NCI-H526 (cell line): ENCODE measurements at places on chromosomes 3 and 15.
A peak's percentile ranks its signal among the peaks of the same experiment; 100 is the strongest.

DNA sequence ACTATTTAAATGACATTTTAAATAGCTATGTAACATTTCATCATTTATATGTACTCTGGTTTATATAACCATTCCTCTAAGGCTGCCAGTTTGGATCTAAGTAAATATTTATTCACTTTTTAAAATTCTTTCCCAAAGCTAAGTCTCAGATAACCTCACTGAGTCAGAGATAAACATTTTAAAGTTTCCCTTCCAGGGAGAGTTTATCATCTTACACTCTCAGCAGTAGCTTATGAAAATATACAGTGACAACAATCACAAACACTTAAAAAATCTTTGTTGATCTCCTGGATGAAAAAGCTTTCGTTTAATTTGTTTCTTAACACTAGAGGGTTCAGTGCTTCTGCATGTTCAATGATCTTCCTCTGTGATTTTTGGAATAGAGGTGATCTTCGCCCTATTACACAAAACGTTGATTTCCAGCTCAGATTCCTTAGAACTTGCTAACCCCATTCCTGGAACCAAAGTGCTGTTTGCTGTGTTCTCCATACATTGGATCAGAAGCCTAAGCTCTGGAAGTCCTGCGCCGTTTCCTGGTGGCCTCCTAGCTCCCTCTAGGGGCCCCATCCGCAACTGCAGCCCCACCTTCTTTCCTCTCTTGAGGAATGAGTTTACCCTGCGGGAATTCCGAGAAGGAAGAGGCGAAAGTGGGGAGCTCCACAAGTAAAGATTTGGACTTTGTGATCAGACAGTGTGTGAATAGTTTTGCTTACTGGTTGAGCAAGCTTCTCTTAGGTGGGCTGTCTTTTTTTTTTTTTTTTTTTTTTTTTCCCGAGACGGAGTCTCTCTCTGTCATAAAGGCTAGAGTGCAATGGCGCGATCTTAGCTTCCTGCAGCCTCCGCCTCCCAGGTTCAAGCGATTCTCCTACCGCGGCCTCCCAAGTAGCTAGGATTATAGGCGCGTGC, 29.3 kb upstream of the SACM1L start:
- peak; percentile 52 for DNase-seq

- DNase-seq, result no peak
Measured at GRCh38 chr3:141191097-141191749, 40.4 kb upstream of the PXYLP1 start.

DNA sequence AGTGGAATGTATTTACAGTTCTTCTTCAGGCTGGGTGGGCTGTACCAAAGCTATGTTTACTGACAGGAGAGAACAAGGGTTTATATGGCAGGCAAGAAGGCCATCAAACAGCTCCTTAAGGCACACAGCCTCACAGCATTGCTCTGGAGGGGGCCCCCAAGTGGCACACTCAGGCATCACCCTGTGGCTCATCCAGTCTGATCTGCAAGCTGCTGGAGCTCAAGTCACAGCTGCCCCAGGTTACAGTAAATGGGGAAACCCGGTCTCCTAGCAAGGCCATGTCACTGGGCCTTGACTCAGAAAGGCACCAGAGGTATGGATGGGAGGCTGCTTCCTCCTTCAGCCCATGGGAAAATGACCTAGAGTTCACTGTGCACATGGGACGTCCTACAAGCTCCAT, 67.5 kb downstream of the TFG start:
- no peak for DNase-seq

DNA sequence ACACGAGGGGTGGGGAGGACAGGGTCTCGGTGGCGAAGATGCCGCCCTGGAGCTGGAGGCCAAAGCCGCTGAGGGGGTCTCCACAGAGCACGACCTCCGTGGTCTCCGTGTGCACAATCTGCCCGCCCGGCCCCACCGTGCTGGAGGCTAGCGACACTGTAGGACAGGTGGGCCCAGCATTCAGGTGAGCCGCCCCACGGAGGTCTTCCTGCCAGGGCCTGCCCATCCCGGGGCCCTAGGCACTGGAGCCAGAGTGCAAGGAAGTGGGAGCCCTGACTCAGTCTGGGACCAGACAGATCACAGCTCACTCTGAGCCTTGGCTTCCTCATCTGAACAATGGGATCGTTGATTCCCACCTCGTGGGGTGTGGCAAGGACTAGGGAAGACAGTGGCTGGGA, 25.8 kb downstream of the GRIP2 start:
- no peak for DNase-seq

DNA sequence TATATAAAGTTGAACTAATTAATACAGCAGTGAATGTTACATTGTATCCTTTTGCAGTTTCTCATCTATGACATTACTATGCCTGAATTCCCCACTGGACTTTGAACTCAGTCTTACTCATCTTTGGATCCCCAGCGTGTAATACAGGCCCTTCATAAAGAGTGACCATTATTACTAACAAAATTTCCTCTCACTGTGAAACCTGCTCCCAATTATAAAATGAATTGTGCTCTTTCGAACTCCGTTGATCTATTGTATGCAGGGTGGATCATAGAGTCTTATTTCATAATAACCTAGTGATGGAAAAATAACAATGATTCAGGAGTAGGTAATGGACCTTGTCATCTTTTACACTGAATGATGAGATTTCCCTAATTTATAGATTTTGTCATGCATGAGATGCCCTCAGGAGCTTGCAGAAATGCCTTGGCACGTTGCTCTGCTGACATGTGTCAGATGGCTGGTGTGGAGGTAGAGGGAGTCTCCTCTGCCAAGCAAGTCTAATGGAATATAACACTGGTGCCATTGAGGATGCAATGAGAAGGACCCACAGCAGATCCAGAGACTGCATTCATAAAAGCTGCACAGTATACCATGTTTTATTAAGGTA, 25.5 kb downstream of the B3GNT5 start:
- DNase-seq, result peak; percentile 37

DNA sequence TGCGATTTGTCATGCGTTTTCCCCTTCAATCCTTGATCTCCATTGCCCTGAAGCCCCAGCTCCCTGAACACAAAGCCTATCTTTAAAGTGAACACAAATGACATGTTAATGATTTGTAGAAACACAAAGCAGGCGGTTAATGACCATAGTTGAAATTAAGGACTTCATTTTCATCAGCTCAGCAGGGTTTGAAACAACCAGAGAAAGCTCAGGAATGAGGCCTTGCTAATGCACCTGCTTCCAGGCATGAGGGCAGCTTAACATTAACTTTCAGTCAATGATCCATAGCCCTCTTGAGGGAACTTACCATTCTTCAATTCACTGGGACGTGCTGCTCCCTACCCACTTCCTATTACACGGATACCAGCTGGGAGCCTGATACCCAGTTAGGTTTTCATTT, 427.2 kb upstream of the CBLB start:
- peak; percentile 48 for DNase-seq

- no peak for DNase-seq
Measured at GRCh38 chr3:195548987-195549386, 5.9 kb upstream of the PPP1R2 start.

DNA sequence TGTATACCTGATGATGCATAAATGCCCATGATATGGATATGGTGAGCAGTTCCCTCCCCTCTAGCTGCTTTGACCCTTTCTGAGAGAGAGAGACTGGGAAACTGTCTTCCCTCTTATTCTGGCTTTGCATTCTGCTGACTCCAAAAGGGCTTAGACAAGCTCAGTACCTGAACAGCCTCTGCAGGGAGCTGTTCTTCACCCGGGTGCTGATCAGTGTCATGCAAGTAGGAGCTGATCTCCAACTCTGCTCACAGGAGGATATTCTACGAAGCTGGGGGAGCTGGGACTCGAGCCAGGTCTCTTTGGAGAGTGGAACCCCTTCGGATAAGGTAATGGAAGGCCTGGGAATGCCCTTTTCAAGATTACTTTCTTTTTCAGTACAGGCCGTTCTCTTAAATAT, 237.1 kb downstream of the RYR3 start:
- no peak for DNase-seq

DNA sequence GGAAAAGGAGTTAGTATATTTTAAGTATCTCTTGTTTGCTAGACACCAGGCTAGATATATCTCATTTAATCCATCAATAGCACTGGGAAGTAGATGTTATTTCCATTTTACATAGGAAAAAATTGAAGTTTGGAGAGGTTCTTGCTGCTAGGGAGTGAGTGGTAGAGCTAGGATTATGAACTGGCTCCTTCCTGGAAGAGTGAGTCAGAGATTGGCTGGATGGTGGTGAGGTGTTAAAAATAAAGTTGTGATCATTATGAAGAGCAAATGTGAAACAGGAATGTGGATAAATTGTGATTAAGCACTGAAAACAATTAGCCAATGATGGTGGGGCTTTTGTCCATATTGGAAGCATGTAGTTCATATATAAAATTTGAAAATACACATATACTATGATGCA, 234.2 kb downstream of the WNT5A start:
- DNase-seq, result no peak

- no peak for DNase-seq
Measured at GRCh38 chr3:146814601-146815315, 209.6 kb upstream of the PLSCR5 start.

DNA sequence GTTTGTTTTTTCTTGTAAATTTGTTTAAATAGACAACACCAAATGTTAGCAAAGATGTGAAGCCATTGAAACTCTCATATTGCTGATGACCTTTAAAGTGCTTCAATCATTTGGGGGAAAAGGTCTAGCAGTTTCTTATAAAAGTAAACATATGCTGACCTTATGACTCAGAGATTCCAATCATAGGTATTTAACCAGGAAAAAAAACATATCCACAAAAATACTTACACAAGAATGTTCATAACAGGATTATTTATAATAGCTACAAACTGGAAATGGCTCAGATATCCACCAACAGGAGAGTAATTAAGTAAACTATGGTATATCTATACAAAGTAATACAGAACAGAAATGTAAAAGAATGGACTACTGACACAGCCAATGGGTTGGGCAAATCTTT, 27.1 kb upstream of the RORA start:
- DNase-seq, result no peak

DNA sequence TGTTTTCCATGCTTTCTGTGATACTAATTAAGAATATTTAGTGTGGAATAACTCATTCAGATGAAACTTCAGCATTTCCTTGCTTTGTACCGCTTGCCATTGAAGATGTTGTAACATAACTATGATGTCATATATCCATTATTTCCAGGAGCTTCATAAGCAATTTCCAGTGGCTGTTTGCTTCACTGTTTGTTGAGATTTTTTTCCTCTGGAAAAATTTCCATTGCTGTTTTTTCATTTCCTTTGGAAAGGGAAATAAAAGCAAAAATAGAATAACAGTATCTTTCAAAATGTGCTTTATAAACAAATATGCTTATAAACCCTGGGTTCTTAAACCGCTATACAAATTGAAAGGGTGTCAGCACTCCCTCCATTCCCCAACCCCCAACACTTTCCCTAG, 319.6 kb upstream of the SEMA6D start:
- DNase-seq, result no peak

DNA sequence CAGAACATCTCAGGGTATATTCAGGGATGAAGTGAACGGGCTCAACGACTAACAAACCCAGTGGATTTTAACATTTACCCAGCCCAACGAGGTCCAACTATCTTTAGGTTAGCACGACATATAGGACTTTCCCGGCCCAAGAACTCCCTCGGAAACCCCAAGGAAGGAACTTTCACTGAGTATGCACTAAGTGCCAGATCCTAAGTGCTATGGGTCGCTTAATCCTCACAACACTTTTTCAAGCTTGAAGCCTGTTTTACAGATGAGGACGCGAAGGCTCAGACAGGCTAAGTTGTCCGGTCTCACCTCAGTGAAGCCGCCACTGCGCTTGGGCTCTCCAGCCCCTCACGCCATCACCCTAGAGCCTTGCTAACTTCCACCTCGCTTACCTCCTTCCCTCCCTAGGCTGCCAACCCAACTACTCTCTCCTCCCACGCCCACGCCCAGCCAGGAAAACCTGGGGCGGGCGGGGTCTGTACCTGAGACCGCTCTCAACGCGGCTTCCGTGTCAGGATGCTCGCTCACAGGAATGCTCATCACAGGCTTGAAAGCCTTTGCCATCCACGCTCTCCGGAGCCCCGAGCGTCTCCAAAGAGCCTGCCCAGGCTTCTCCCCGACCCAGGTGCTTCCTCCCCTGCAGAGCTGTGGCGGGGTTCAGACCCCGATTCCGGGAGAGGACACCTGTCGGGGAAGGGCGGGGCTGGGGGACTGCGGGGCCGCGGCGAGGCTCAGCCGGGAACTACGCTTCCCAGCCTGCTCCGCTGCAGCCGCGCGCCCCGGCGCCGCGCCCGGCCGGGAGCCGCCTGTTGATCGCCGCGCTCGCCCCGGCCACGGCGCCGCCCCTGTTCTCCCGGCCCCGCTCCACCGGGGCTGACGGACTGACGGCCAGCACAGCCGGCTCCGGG, at the start of gene TMOD2:
TSS of gene TMOD2 (plus strand) at position 806 of the 905 bp plus-strand sequence. CDS start 14,845 bp downstream, outside the sequence.
- DNase-seq, result peak; percentile 72

DNA sequence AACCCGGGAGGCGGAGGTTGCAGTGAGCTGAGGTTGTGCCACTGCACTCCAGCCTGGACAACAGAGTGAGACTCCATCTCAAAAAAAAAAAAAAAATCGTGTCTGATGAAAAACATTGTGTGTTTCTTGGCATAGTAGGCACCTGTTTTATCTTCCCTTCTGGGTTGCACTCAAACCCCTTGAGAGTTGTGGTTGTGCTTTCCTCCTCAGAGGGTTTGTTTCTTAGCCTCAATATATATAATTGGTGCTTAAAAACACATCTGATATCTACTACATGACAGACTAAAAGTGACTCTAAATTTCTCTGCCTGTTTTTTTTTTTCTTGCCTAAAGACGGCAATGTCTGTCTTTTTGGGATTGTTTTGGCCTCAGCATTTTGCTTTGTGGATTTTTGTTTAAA, 7.6 kb downstream of the NR1D2 start:
- no peak for DNase-seq

GRCh38 chr3:134372396-134373270, 1.6 kb downstream of the AMOTL2 start:
- no peak for DNase-seq

- no peak for DNase-seq
Measured at GRCh38 chr3:42666577-42666998, 13.1 kb downstream of the ZBTB47 start.

DNA sequence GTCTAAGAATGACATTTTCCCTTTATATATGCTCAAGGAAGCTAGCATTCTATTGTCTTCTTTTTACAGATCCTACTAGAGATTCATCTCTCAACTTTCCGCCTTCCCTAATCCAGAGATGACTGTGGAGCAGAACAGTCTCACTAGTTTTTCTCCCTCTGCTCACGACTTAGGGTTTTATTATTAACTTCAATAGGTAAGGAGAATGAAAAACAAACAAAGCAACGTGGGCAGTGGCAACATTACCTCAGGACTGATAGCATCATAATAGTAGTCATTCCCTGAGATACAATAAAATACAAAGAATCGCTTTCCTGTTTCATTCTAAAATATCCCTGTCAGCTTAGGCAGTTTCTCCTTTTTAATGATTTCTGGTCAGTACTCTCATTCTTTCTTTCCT, 154.3 kb upstream of the PLAAT1 start:
- DNase-seq, result no peak
